ENCODE measurements at places on chromosomes 7 and 10.

GRCh38 chr10:34696423-34696822 lies 118.7 kb downstream of the PARD3 start:
- DNase-seq: peak; percentile 52

GRCh38 chr10:21458126-21458871 lies 67.2 kb downstream of the SKIDA1 start:
- no peak for DNase-seq

GRCh38 chr7:44980393-44981034 lies 1.7 kb upstream of the MYO1G start:
- peak; percentile 90 for DNase-seq

- no peak for DNase-seq
These were observed 45.1 kb upstream of the PRKG1 start for GRCh38 chr10:51029172-51029641.

DNA sequence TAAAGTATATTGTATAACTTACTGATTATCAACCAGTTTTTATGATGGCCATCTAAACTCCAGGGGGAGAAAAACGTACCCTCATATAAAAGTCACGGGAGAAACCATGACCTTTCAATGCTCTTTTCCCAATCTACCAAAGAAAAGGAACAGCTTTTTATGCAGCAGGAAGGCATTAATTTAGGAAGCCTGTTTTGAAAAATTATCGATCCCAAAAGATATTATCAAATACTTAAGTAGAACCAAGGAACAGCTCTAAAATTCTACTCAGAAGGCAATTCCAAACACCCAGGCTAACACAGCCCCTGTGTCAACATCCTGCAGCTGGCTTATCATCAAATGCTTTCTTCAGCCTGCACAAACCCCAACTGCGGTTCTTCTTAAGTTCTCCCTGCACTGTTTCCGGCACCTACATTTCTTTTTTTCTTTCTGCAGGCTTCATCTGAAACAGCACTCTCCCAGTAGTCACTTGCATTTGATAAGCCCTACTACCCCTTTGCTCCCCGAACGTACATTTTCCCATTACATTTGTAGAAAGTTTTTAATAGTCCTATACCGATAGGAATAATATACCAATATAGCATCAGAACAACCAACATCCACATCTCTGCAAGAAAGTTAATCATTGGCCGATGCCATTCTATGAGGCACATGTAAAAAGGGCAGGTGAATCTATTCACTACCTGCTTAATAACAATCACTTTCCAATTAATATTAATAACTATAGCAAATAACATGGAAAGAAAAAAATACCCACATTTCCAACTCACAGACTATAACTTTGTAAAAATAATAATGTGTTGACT lies 47.9 kb downstream of the PIP4K2A start:
- peak; percentile 79 for DNase-seq

DNA sequence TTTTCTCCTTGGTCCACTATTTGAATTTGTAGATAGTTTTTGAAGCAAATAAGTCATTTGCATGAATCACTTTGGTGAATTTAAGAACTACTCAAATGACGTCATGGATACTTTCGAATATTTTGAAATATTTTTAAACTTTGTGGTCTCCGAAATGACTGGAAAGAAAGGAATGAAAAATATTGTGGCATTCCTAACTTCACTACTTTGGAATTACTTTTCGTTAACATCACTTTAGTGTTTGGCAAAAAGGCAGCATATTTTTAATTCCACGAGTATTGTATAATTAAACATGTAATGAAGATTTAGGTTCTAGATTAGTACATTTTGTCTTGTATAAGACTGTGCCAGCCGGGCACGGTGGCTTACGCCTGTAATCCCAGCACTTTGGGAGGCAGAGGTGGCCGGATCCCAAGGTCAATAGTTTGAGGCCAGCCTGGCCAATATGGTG lies 35.3 kb upstream of the ZRANB1 start:
- DNase-seq: no peak

- DNase-seq: no peak
These were observed 123.5 kb upstream of the BMPER start for GRCh38 chr7:33781796-33782195.

- no peak for DNase-seq
These were observed 447.0 kb downstream of the GRID1 start for GRCh38 chr10:85919491-85920021.

DNA sequence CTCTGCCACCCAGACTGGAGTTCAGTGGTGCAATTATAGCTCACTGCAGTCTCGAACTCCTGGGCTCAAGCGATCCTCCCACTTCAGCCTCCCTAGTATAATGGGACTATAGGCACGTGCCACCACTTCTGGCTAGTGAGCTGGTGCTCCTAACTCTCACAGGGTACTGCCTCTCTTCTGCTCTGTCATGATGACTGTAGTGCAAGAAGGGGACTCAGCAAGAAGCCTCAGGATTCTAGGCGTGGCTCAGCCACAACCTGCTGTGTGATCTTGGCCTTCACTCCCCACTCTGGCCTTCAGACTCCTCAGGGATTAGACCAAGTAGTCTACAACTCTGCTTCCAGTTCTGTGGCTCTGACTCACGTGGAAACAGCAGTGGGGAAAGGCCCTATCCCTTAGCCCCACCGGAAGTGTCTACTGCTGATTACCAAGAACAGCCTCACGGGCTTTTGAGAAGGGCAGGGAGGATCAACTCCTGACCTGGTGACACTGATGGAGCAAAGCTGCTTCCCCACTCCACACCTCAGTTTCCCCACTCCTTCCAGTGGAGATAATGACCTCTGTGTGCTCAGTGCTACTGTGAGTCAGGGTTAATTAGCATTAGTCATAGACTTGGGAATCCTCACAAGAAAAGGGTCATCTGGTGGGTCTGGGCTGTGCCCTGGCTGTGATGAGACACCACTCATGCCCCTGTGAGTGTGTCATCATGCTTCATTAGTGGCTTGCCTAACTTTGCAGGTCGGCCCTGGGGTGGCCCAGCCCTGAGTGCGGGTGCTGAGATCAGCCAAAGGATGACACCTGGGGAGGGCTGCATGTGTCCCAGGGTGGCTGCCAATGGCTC lies 41.1 kb downstream of the ZC3HC1 start:
- peak; percentile 23 for DNase-seq

DNA sequence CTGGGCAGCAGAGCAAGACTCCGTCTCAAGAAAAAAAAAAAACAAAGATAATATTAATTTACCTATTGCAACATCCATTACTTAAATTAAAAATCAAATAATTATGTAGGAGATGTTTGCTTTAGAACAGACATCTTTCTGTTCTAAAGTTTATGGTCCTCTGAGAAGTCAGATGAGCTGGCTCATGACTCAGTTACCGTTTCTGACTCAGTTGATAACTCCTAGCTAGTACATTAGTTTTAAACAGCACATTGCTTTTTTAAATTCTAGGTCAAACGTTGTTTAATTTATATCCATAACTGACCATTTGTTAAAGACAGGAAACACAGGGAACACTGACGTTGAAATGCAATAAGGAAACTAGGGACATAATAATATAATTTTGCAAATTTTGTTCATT lies 162.7 kb downstream of the ETV1 start:
- no peak for DNase-seq

GRCh38 chr7:43396187-43396740 lies 186.6 kb upstream of the STK17A start:
- DNase-seq: no peak

DNA sequence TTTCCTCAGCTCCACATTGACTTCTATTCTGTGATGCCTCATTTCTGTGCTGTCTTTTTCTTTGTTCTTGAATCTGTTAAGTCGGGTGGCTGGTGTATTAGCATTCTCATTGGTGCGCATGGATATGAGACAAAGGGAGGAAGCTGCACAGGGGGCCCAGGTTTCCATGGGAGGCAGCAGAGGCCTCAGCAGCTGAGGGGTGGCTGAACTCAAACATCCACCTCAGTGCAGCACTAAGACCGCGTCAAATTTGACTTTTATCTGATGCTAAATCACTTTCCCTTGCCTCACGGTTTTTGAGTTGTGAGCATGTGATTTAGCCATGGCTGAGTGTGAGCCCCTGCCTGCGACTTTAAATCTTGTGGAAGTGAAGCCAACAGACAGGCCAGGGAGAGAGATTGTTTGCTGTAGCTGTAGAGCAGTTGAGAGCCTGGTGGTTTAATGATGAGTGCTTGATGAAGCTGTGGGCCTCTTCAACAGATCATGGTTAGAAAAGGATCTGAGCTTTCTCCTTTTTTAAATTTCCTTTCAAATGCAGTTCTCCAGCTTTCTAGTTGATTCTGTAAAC lies 193.3 kb upstream of the ZNF804B start:
- no peak for DNase-seq

- no peak for DNase-seq
These were observed 17.5 kb downstream of the INPP5A start for GRCh38 chr10:132554991-132555647.

GRCh38 chr7:77759294-77759889 lies 38.8 kb downstream of the TMEM60 start:
- peak; percentile 81 for DNase-seq

GRCh38 chr10:5975641-5976473 lies 1.5 kb downstream of the IL15RA start:
- peak; percentile 92 for DNase-seq

DNA sequence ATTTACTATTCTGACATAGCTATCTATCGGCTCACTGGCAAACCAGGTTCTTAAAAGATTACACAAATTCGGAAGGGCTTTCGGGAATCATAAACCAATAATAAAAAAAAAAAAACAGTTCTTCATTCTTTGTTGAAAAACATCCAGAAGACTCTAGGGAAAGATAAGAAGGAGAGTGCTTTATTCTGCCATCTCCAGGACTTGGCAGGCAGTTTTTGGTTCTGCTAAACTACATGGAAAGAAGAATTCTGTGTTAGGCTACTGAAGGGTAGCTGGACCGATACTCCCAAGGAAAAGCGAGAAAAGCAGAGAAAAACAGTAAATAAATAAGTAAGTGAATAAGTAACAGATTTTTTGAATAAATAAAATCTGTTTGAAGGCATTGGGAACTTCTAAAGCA lies 423.5 kb upstream of the KLF6 start:
- no peak for DNase-seq

- no peak for DNase-seq
These were observed 89.0 kb downstream of the CH25H start for GRCh38 chr10:89118091-89118490.

DNA sequence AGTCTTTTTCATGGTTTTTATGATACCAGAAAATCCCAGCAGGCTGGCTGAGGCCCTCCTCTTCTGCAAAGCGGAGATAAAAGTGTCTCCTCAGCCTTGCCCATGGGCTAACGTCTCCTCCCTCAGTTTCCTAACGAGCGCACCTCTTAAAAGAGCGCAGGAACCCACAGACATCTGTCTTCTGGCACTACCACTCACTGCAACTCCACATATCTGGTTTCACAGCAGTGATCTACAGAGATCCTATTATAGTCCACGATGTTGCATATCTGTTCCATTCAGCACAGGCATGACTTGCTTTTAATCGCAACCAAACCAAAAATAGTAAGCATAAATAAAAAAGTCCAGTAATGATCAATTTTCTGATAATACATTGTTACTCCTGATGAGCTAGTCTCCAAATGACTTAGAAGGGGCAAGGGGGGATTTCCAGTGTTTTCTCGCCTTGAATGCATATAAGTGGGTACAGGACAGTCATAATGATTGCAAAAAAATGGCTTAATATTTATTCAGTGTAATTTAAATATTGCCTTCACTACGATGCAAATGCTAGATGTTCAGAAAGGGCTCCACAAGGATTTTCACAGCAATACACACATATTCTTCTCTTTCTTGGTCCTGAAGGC lies 20.9 kb downstream of the ANKRD22 start:
- peak; percentile 55 for DNase-seq

DNA sequence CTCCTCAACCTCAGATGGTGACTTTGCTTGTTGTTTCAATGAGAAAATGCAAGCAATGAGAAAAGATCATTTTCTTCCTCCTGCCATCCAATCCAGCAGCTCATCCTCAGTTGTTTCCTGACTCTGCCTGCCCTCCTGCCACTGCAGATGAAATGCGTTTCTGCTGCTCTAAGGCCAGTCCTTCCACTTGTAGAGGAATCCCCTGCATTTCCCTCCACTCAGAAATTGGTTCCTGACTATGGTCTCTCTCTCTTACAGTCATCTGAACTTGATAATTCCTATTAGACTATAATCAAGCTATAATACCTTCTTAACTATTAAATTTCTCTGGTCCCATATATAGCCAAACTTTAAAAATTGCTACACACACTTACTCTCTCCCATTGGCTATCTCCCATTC lies 14.4 kb downstream of the ITGA8 start:
- DNase-seq: no peak

GRCh38 chr7:70915067-70915466 lies 216.9 kb upstream of the GALNT17 start:
- no peak for DNase-seq

DNA sequence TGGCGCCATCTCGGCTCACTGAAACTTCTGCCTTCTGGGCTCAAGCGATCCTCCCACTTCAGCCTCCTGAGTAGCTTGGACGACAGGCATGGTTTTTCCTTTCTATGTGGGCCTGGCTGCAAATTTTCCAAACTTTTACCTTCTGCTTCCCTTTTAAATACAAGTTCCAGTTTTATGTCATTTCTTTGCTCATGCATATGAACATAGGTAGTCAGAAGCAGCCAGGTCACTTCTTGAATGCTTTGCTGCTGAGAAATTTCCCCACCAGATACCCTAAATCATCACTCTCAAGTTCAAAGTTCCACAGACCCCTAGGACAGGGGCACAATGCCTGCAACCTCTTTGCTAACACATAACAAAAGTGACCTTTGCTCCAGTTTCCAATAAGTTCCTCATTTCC lies 21.6 kb upstream of the RPEL1 start:
- DNase-seq: no peak

DNA sequence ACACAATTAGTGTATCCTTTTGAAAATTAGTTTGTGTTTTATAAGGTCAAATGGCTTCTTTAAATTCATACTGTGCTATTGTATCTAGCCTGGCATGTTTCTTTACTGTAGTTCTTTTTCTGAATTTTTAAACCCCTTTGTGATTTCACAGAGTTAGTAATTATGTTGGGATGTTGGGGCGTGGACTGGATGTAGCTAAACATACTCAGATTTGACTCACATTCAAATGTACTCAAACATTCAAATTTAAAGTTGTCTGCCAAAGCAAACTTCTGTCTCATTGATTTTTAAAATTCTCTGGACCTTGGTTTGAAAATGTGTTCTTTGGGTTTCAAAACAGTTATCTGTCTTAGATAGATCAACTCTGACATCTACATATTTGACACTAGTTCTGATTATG lies 7.2 kb upstream of the NRP1 start:
- no peak for DNase-seq

DNA sequence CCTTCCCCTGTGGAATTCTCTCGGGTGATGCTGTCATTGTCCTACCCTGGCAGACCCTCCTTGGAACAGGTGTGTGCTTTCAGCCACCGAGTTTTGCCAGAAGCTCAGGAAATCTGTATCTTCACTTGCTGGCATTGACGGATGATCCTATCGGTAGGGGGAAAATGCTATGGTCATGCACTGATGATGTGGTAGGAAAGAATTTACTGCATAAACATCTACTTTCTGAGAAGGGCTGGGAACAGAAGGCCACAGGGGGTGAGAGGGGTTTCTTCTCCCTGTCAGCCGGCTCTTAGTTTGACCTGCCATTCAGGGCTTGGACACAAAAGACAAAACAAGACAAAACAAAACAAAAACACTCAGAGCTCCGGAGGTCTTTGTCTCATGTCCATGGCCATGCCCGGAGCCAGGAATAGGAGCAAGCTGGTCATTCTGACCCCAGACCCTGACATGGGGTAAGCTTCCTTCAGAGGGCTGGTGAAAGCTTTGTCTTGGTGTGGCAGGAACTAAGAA lies 43.6 kb upstream of the CARD11 start:
- no peak for DNase-seq

GRCh38 chr10:49759787-49760551 lies 2.2 kb downstream of the OGDHL start:
- DNase-seq: no peak
